Stomach (tissue), 19 donors: ENCODE measurements at places on chromosomes 3 and 15. TPM values are rescaled to one million over a fixed set of nuclear protein-coding genes. Genes with fewer than 3 reads are reported as not detected.

Gene RHOV
- 3.2 TPM for total RNA-seq

Gene BSN
- 4.5 TPM for total RNA-seq

Gene EHD4
- 9.4 TPM for total RNA-seq

Gene PPIP5K1
- total RNA-seq: 69.2 TPM

Gene HRG
- not detected for total RNA-seq

Gene CLDN18
- 1.4 TPM for total RNA-seq

Gene CCR5
- 9.4 TPM for total RNA-seq

Gene FBXO40
- not detected for total RNA-seq

DNA sequence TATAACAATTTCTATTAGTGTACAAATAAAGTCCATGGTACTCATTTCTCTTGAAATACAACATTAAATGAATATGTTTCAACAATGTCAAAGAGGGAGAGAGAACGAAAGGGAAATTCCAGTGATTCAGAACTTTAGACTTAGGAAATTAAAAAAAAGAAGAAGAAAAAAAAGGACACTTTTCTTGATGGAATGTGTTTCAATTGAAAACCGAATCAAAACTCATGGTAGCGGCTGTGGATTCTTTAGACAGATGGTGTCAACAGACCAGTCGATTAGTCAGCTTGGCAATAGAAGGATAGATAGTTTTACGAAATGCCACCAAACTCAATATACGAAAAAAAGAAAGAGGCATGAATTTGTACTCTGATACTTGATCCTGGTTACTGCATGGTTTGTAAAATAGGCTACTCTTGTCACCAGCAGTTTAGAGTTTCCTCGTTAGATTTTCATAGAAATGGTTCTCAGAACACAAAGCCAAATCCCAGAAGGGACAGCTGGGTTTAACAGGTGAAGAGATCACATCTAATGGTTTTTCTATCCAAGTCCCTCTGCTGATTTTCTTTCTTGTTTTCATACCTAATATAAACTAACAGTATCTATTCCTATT, 793.5 kb downstream of the ROBO1 start:
- H3K27me3 ChIP-seq: no peaks in the 10 kb centered on the region
- H3K4me3 ChIP-seq: no peak overlapping the region
- H3K4me1 ChIP-seq: no peaks in the 10 kb centered on the region
- H3K36me3 ChIP-seq: no peaks in the 10 kb centered on the region

GRCh38 chr3:129162729-129163579, 2.1 kb upstream of the ISY1 start:
- no peak overlapping the region for H3K4me3 ChIP-seq
- no peaks in the 10 kb centered on the region for H3K27me3 ChIP-seq
- H3K36me3 ChIP-seq: peaks cover 43% of the 10 kb centered on the region
- DNase-seq: no peak

- no peaks in the 10 kb centered on the region for H3K27me3 ChIP-seq
- peaks cover 30% of the 10 kb centered on the region for H3K4me1 ChIP-seq
- DNase-seq: no peak
- H3K4me3 ChIP-seq: no peak overlapping the region
- no peak overlapping the region for H3K27ac ChIP-seq
- H3K36me3 ChIP-seq: no peaks in the 10 kb centered on the region
These were observed 30.5 kb downstream of the RFTN1 start for GRCh38 chr3:16482770-16483531.

DNA sequence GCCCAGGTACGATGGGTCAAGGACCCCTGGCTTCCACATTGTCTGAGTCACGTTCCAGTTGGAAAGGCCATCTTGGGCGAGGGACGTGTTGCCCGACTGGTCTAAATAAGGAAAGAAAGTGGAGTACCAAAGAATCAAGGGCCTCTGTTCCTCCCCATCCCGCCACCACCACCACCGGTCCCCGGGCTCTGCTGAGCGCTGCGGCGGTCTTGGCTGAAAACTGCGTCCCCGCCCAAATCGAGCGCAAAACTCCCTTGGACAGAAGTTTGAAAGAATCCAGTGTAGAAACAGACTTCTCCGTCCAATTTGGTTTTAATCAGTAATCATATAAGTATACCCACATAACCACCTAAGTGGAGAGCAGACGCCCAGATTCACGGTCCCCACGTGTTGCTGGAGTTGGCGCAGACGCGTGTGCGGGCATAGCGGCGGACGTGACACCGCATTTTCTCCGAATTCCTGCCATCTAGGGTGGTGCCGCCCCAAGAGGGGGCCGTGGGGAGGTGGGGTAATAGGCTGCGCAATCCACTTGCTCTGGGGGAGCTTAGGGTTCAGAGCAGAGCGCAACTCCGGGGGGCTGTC, 243.8 kb upstream of the TOPAZ1 start:
- H3K4me1 ChIP-seq: peaks cover 53% of the 10 kb centered on the region
- peak overlapping the region; percentile 49 for H3K4me3 ChIP-seq
- H3K27me3 ChIP-seq: peaks cover 44% of the 10 kb centered on the region
- DNase-seq: peak; percentile 18
- no peak overlapping the region for H3K27ac ChIP-seq

DNA sequence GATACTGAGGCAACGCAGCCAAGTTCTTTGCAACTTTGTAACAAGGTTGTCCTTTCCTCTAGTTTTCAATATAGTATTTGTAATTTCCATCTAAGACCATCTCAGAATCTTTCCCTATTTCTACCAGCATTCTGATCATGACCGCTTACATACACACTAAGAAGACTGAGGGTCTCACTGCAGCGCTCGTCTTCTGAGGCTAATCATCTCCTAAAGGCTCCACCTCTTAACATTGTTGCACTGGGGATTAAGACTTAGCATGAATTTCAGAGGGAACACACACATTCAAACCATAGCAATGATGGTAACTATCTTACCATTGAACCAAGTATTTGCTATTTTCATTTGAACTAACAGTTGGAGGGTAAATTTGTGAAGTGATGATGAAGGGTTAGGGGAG, 463.3 kb upstream of the CCDC54 start:
- H3K27me3 ChIP-seq: no peaks in the 10 kb centered on the region
- H3K4me3 ChIP-seq: no peak overlapping the region
- H3K36me3 ChIP-seq: no peaks in the 10 kb centered on the region
- DNase-seq: no peak
- no peak overlapping the region for H3K27ac ChIP-seq
- no peaks in the 10 kb centered on the region for H3K4me1 ChIP-seq

GRCh38 chr15:101732772-101733171, 8.5 kb upstream of the TARS3 start:
- no peaks in the 10 kb centered on the region for H3K4me1 ChIP-seq
- H3K27me3 ChIP-seq: no peaks in the 10 kb centered on the region
- DNase-seq: no peak
- H3K4me3 ChIP-seq: no peak overlapping the region
- H3K27ac ChIP-seq: no peak overlapping the region
- H3K36me3 ChIP-seq: no peaks in the 10 kb centered on the region

GRCh38 chr3:193841581-193841980, 248.6 kb downstream of the OPA1 start:
- DNase-seq: no peak
- no peak overlapping the region for H3K4me3 ChIP-seq
- H3K27me3 ChIP-seq: no peaks in the 10 kb centered on the region

DNA sequence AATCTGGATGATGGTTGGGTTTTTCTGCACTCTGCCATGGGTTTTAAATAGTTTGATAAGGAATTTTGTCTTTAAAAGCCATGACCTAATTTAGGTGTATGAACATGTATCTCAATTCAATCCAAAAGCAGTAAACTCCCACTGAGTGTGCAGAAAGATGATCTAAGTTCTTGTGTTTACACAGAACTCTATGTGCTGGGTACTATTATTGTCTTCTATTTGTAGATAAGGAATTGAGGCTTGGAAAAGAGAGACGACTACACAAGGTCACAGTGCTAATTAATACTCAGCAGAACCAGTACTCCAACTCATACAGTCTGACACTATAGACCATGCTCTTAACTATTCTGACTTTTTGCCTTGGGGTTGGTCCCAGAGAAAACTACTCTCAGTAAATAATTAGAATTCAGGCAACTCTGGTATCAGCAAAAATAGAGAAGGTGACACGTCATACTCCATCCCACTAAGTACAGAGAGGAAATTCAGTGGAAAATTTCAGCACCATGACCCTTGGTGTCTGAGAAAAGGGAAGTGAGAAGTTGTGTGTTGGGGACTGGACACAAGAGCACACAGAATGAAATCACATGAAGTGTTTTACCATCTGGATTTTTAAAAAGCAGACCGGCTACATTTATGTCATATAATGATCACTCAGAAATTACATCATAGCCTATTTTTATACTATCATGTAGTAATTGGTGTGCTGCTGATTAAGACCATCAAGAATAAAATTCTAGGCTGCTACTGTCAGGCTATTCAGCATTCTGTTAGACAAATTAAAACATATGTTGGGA, 18.3 kb upstream of the MYH15 start:
- no peak for DNase-seq
- no peaks in the 10 kb centered on the region for H3K36me3 ChIP-seq
- no peak overlapping the region for H3K4me3 ChIP-seq
- H3K4me1 ChIP-seq: no peaks in the 10 kb centered on the region

GRCh38 chr3:100089812-100090668, 24.3 kb downstream of the FILIP1L start:
- DNase-seq: no peak
- H3K36me3 ChIP-seq: no peaks in the 10 kb centered on the region
- H3K27me3 ChIP-seq: no peaks in the 10 kb centered on the region
- H3K4me1 ChIP-seq: peaks cover 9% of the 10 kb centered on the region
- no peak overlapping the region for H3K27ac ChIP-seq

GRCh38 chr3:125128861-125129501, 73.2 kb upstream of the HEG1 start:
- peaks cover 9% of the 10 kb centered on the region for H3K4me1 ChIP-seq
- no peak for DNase-seq
- no peak overlapping the region for H3K4me3 ChIP-seq
- H3K27ac ChIP-seq: peak overlapping the region; percentile 65
- no peaks in the 10 kb centered on the region for H3K36me3 ChIP-seq
- no peaks in the 10 kb centered on the region for H3K27me3 ChIP-seq

DNA sequence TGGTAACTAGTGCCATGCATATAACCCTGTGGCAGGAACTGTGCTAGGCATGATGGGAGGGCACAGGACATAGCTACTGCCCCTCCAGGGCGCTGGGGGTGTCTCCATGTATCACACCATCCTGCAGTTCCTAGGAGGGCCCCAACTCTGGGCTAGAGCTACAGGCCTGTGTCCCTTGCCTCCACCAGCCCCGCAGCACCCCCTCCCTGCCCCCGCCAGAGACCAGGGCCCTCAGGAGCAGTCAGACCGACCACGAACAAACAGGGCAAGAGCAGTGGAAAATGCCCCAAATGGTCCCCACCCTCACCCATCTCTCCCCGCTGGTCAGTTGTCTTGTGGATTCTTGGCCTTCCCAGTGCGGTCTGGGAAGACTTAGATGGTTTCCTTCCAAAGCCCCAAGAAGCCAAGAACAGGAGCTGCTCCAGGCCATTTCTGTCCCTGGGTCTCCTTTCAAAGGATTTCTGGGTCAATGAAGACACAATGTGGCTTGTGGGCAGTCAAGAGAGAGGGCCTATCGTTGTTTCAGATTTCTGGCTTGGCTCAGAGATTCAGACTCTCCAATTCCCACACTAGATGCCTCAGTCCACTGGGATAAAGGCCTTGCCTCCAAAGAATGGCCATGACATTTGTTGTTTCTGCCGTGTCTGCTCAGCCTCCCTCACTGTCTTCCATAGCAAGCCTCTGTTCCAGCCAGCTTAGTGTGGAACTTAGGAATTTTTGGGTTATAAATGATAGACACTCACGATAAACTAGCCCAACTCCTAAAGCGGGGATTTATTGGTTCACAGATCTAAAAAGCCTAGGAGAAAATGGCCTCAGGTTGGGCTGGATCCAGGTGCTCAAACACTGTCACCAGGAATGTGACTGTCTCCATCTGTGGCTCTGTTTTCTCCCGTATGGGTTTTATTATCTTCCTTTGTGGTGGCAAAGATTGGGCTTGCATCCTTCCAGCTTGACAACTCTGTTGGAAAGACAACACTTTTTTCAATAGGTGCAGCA, 80.6 kb downstream of the LSM3 start:
- H3K36me3 ChIP-seq: no peaks in the 10 kb centered on the region
- H3K4me3 ChIP-seq: no peak overlapping the region
- DNase-seq: no peak
- H3K4me1 ChIP-seq: peaks cover 11% of the 10 kb centered on the region

DNA sequence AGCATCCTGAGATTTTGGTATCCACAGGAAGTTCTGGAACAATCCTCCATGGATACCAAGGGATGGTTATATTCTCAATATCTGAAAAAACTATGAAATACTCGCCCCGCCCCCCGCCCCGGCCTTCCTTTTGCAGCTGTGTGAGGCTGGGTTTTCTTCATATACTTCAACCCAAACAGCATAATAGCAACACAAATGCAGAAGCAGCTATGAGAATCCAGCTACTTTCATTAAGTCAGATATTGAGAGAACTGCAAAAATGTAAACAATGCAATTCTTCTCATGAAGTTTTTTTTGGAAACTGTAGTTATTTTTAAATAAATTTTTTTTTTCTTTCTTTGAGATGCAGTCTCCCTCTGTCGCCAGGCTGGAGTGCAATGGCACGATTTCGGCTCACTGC, 10.9 kb upstream of the IDH2 start:
- H3K27ac ChIP-seq: no peak overlapping the region
- H3K4me1 ChIP-seq: no peaks in the 10 kb centered on the region
- H3K4me3 ChIP-seq: no peak overlapping the region
- DNase-seq: no peak
- no peaks in the 10 kb centered on the region for H3K27me3 ChIP-seq

DNA sequence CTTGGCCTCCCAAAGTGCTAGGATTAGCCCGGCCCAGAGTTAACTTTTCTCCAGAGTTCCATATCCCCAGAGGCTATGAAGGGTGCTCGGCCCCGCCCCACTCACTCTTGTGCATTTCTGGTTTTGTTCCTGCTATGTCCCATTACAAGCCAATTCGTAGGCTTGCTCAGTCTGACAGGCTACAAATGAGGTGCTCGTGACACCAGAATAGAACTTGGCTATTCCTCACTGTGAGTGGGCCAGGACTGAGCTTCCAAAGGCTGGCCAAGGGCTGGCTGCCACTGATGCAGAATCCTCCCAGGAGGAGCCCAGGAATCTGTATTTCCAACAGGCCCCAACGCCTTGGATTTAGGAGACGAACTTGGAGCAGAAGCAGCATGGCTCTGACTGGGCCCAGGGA, 282.7 kb upstream of the C2CD4B start:
- H3K4me1 ChIP-seq: peaks cover 38% of the 10 kb centered on the region
- no peak overlapping the region for H3K27ac ChIP-seq
- DNase-seq: no peak
- no peak overlapping the region for H3K4me3 ChIP-seq

- no peaks in the 10 kb centered on the region for H3K36me3 ChIP-seq
- DNase-seq: no peak
- no peaks in the 10 kb centered on the region for H3K4me1 ChIP-seq
- H3K4me3 ChIP-seq: no peak overlapping the region
- no peak overlapping the region for H3K27ac ChIP-seq
These were observed 201.1 kb upstream of the RGMA start for GRCh38 chr15:93289941-93290617.
